ENCODE measurements at places on chromosomes 16 and 17.

GRCh38 chr16:50282010-50282538, 15.7 kb downstream of the ADCY7 start:
- DNase-seq, result peak; percentile 93

DNA sequence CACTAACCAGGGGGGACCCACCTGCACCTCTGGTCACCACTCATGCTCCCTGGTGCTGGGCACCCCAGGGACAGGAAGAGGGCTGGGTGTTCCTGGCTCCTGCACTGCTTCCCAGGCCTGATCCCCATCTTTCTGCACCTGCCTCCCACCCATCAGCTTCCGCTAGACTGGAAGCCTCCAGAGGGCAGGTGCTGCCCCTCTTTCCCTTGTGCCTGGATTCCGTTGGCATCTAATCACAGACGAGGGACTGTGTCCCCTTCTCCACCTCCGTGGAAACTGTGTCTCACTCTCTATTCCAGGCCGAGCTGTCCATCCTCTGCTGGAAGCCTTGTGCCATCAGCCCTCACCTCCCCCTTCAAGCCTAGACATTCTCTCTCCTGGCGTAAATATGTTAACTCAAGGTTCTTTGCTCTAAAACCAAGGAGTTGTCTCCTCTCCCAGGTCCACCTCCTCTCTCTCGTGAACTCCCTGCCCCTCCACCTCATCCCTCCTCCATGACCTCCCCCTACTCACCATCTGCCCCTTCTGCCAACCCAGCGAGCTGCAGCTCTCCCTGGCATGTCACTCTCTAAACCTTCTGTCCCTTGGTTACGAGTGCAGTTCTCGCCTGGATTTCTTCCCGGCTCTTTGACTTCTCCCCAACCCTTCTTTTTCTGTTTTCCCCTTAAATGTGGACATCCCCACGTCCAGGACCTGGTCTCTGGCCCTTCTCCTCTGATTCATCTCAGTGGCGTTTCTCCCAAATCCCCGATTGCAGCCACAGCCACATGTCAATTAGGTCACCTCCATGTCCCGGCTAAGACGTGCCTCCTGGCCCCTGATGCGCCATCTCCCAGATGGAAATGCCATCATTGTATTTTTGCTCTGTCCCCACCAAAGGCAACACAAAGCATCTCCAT, 107.7 kb downstream of the SEC14L1 start:
- no peak for DNase-seq

GRCh38 chr17:72146371-72146770, 25.6 kb downstream of the SOX9 start:
- no peak for DNase-seq

DNA sequence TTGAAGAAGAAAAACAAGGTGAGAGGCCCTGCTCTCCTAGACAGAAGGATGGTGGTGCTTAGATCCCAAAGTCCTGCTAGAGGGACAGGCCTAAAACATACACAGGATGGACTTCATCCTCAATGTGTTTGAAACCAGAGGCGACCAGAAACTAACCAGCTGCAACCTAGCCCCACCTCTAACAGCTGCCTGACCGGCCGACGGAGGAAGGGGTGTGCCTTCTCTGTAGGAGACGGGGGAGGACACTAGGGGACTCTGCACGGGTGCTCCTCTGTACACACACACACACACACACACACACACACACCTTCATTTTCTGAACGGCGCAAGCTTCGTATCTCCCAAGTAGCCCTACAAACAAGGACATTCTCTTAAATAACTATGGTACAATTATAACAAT, 24.3 kb upstream of the PITPNM3 start:
- no peak for DNase-seq

DNA sequence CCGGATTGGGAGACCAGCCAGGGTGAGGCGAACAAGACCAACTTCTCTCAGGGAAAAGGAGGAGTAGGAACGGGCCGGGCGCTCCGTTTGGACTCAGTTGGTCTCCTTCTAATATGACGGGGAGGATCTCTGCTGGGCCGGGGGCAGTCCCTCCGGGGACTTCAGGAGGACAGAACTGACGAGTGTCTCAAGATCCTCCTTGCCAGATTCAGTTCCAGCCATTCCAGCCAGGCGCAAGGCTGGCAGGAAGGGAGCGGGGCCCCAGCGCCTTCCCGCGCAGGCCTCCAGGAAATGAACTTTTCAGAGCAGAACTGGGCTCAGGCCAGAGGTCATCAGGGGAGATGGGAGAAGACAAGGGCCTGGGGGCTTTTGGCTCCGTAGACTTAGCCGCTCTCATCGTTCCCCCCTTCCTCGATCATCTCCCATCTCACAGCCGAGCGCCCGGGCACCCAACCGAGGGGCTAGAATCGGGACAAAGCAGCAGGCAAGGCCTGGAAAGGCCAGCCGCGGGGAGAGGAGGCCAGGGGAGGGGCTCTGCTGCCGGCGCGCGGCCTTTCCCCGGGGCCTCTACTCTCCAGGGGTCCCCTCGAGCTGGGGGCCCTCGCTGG, 1.6 kb downstream of the ZNF423 start:
- DNase-seq, result peak; percentile 90

- DNase-seq, result no peak
These were observed 12.3 kb upstream of the SPAG9 start for GRCh38 chr17:51132964-51133319.

DNA sequence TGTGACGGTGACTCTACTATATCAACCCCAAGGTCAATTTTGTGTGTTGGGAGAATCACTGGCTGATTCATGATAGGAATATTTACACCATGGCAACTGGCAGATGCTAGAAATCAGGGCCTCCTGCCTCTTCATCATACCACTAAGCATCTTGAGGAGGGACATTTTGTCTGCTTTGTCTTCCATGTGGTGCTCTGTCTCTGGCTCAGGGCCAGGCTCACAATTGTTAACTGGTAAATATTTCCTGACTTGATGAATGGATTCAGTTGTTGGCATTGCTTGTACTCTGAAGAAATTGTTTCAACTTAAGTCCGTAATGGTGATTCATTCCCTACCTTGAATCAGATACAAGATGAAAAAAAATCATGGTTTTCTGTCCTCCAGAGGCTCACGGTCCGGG, 292.7 kb downstream of the HAPSTR1 start:
- no peak for DNase-seq

DNA sequence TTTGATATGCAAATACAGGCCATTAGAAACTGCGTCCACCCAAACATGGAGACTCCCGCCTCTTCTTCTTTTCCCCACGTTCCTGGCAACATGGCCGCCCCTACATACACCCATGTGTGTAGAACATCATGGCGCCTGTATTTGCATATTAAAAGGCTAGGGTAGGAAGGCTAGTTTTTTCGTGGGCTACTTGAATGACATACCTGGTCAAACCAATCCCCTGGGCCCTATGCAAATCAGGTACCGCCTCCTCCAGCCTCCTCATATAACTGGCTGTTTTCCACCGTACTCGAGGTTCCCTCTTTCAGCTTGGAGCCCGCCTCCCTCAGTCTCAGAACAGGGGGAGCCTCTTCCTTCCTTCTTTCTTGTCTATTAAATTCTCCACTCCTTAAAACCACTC, 840 bp upstream of the CD300LB start:
- peak; percentile 88 for DNase-seq

DNA sequence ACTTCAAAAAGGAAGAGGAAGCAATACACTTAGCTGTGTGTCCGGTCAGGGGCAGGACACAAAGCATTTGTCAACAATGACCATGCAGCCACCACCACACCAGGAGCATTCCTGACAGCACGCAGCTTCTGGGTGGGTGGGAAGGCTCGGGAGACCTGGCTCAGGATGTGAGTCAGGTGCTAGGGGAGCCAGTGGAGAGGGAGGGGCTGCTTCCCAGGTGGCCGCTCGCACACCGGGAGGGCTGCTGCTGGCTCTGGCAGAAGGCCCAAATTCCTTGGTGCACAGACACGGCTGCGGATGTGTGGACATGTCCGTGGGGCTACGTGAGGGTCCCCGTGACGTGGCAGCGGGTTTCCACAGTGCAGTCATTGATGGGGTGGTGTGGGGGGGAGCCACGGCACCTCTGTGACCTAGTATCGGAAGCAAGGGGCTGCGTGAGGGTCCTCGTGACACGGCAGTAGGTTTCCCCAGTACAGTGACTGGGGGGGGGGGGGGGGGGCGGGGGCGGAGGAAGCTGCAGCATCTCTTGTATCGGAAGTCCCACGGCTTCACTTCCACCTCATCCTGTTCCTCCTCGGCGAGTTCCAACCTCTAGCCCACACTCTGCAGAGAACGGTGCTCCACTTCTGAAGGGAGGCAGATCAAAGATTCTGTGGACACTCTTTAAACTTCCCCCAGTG, 112.8 kb downstream of the ZNF778 start:
- no peak for DNase-seq

DNA sequence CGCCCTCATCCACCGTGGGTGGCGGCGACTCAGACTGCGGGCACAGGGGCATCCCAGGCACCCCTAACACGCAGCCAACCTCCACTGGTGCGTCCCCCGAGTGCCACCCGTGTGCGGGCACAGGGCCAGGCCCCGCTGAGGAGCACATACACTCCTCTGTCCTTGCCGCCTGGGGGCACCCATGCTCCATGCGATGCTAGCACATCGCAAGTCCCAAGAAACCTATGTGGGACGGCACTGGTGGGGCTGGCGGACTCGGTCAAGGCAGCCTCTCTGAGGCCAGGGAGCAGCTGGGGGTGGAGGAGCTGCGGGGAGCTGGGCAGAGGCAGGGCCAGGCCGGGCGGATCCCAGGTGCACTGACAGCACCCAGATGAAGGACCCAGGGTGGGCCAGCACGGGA, 4.0 kb downstream of the ZNF598 start:
- DNase-seq, result no peak

GRCh38 chr16:51755039-51755501, 604.0 kb upstream of the SALL1 start:
- no peak for DNase-seq

GRCh38 chr17:74110467-74110866, 93.0 kb upstream of the RPL38 start:
- no peak for DNase-seq

DNA sequence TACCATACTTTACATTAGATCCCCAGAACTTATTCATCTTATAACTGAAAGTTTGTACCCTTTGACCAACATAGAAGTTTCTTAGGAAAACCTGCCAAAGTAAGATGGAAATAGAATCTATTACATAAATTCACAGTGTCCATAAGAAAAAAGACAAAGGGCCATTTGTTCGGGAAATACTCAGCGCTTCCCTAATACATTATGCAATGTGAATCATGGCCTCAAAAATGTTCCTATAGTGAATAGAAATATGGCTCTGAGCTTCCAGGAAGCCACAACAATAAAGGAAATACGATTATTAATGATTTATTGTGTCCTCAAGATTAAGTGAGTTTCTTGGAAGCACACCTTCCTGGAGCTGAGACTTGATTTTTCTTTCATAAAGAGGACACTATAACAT, 51.5 kb downstream of the GPRC5B start:
- no peak for DNase-seq

- no peak for DNase-seq
These were observed 2.6 kb downstream of the ACADVL start for GRCh38 chr17:7222093-7222971.

- no peak for DNase-seq
These were observed 11.7 kb upstream of the COX10 start for GRCh38 chr17:14057591-14057990.

DNA sequence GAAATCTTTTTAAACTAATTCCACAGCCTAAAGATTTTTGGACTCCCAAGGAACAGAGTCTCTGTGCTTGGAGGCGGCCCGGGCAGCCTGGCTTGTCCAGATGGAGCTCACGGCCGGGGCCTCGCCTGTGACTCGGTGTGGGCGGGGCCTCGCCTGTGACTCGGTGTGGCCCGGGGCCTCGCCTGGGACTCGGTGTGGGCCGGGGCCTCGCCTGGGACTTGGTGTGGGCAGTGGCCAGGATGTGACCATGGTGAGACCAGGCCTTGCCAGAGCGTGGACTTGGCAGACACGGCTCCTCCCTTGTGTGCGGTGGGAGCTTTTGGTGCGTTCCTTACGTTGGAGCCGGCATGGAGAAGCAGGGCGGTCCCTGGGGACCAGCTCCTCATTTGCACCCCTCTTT, 92.3 kb downstream of the METRNL start:
- DNase-seq, result peak; percentile 15

DNA sequence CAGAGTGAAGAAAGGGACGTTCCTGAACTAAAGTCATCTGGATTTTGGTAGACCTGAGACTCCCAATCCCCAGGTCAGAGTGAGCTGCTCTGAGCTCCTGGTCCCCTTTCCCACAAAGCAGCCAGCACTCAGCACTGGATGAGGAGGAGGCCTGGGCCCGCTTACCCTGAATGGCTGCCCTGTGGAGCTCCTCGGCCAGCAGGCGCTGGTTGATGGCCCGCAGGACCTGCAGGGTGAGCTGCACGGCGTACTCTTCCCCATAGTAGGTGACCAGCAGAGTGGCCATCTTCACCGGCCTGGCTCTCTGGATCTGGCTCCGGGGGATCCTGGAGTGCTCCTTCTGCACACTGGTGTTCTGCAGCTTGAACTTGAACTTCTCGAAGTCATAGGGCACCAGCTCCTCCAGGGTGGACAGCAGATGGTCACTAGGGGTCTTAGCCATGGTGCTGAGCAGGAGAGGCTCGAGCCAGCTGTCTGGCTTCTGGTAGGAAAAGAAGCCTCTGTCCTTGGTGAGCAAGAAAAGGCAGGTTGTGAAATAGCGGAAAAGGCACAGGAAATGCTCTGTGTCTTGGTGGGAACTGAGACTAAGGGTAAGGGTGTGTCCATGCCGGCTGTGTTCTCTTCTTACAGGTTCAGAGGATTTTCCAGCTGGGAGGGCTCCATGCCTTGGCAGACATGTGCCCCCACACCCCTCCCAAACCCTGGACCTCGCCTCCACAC, at the start of gene MEFV:
TSS of gene MEFV (minus strand) at position 488 of the 720 bp plus-strand sequence. CDS start at position 442, 46 bp downstream.
- DNase-seq, result no peak

DNA sequence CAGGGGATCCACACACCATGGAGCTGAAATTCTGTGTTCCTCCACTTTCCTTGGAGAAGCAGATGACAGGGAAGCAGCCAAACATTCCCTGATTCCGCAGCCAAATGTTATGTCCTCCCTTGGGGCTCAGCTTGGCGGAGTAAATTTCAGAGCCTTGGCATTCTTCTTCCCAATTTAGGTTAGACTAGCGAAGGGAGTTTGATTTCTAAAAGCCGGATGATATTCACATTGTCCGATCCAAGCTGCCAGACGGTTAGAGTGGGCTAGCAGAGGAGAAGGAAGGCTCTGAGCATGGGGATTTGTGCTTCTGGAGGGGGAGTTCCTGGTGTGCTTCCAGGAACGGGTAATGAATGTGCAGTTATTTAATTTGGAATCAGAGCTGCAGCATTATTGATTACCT, 380.4 kb upstream of the EEF2KMT start:
- DNase-seq, result no peak

DNA sequence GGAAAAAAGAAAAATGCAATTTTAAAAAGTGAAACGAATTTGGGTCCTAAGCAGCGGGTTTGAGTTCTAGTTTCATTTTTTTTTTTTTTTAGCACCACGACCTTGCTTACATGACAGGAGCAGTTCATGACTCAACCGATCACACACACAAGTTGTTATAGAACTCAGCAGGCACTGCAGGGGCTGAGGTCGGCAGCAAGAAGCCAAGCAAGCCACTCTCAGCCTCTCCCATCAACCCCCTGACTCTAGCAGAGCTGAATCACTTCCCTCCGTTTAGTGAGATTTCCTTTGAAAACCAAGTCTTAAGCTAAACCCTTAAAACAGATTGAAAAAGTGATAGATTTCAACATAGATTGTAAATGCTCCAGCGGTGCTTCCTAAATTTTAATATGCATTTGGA, 520.8 kb downstream of the HAPSTR1 start:
- no peak for DNase-seq

All from lower leg skin (tissue), 4 donors.